ENCODE measurements at places on chromosomes 11 and 22. TPM values are rescaled to one million over a fixed set of nuclear protein-coding genes. Genes with fewer than 3 reads are reported as not detected.

The FUT4 gene
- total RNA-seq = 9.0 TPM

GRCh38 chr11:102704841-102705240 is 728 bp downstream of the MMP27 start:
- no peak for DNase-seq

DNA sequence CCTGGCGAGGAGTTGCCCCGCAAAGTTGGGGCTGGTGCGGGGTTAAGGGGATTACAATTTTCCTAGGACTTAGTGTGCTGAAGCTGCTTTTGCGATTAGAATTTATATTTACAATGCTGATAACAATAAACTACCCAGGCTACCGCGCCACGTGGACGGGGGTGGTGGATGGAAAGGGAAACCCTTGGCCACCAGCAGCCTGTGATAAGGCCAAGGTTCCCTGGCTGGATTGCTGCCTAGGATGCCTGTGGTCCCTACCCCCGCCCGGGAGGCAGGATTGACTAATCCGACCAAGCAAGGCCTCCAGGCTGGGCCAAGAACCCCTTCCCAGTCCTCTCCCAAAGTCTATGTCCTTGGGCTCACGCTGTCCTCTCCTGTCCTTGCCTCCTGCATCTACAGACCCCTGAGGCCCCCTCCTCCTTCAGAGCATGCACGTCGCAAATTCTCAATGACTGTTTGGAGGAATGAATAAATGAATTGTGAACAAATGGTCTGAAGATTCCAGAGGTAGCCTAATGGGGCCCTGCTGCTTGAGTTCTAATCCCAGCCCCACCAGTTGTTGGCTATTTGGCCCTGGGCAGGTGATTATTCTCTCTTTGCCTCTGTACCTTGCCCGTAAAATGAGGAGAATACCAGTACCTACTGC is 7.6 kb upstream of the CHKA start:
- DNase-seq = no peak

DNA sequence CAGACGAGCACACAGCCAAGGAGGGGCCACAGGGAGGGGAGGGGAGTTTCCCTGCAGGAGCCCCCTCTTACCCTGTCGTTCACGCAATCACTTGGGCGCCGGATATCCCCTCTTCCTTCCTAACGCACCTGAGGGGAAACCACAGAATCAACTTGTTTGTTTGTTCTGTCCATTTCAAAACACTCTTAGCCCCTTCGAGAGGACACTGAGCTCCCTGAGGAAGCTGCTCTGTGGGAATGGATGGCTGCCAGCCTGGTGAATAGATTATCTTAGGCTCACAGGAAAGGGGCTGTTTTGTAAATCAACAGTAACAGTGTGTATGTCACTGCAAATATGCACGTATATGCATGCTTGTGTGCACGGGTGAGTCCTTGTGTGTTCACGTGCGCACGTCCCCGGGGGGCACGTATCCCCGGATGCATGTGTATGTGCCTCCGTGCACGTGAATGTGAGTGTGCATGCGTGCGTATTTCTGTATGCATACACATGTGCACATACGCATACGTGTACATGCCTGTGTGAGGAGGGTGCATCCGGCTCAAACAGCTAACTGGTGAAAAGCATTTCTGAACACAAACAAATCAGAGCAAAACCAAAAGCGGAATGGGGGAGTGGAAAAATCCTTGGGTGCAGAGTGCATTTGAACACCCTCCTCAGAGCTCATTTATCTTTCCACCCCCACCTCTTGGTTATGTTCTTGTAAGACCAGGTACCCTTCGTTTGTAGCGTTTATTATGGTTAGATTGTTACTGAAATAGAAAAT is 7.2 kb downstream of the ARSA start:
- no peak for DNase-seq
